ENCODE measurements at places on chromosomes 5 and 9.
A peak's percentile ranks its signal among the peaks of the same experiment; 100 is the strongest.

GRCh38 chr5:34957857-34958690, 28.7 kb downstream of the DNAJC21 start:
- no peak for DNase-seq

DNA sequence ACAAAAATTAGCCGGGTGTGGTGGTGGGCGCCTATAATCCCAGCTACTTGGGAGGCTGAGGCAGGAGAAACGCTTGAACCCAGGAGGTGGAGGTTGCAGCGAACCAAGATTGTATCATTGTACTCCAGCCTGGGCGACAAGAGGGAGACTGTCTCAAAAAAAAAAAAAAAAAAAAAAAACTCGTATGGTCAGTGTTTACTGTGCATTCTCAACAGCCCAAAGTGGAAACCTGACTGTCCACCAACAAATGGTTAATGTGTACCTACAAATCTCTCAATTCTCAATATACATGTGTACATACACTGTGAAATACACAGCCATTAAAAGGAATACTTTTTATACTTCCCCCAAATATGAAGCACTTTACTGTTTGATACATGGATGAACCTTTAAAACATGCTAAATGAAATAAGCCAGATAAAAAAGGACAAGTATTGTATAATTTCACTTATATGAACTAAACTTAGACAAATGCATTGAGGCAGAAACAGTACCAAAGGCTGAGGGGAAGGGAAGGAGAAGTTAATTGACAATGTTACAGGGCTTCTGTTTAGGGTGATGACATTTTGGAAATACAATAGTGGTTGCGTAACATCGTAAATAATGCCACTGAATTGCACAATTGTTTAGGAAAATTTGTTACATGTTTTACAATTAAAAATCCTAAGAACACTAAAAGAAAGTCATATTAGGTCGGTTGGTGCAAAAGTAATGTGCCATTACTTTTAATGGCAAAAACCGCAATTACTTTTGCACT, 16.5 kb downstream of the DNAJA1 start:
- DNase-seq = no peak

DNA sequence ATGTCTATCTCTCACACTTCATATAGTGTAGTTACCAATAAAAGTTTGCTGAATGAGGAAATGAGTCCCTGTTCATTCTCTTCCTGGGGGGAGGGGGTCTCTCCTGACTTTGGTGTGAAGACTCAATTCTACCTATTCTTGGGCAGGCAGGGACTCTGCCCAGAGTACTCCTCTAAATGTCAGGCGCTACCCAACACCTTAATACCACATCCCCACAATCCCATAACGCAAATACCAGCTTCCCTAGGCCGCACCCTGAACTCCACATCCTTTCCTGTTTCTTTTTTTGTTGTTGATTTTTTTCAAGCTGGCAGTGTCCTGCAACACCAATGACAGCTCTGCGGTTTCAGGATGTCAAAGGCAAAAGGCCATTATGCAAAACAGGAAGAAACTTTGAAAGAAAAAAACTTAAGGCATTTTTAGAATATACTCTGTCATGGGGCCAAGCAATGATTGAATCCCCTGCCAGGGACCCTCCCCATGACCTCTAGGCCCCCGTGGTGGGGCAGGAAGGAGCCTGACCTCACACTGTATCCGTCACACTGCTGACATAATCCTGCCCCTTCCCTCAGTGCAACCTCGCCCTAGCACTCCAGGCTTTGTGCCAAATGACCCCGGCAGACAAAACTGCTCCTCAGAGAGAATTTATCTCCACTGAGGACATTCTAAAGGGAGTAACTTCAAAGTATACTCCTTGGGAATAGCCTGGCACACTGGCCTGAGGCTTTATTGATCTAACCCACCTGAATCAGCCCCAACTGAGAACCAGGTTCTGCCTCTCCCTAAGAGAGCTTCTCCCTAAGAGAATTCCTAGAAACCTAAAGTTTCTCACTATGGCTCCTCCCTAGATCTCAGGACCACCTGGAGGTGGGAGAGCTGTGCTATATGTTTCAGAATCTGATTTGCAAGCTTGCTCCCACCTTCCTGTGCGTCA, 8.0 kb downstream of the B4GALT1 start:
- peak; percentile 25 for DNase-seq

- DNase-seq = no peak
Measured at GRCh38 chr9:130129432-130130061, 42.7 kb upstream of the NCS1 start.

DNA sequence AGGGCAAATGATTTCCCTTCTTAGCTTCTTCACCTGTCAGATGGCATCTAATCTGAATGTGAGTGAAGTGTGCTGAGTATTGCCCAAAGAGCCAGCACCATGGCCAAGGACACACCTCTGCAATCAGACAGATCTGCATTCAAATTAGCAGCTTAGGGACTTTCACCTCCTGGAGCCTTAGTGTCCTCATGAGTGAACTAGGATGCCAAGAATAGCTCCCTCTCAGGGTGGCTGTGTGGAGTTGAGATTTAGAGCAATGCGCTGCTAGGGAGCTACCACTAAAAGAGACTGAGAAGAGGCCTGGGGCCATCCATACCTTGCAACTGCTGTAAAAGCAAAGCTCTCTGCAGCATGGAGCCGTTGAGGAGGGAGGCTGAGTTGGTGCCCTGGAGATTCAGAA, 1.4 kb downstream of the CIZ1 start:
- no peak for DNase-seq

- DNase-seq = no peak
Measured at GRCh38 chr5:78760366-78760765, 111.8 kb upstream of the LHFPL2 start.

DNA sequence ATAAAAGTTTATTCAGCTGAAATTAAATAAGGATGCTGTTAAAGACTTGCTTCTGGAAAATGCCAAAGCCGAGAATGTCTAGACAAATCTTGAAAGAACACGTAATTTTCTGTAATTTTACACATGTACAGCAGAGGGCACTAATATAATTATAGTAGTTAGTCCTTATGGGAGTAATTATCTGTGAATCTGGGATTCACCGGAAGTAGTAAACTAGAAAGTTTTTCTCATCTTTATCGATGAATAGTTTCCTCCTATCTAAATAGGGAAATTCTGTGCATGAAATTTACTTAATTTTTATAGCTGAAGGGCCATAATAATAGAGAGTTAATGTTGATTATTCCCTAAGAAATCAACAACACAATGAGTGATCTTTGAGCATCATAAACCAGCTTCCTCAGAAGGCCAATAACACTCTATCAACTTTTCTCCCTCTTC, 18.4 kb upstream of the CNTLN start:
- no peak for DNase-seq

All from effector CD4-positive, alpha-beta T cell (primary cell).